ENCODE measurements at places on chromosomes 3 and 15.

- DNase-seq = no peak
Measured at GRCh38 chr3:52022323-52023100, 26.8 kb upstream of the RPL29 start.

DNA sequence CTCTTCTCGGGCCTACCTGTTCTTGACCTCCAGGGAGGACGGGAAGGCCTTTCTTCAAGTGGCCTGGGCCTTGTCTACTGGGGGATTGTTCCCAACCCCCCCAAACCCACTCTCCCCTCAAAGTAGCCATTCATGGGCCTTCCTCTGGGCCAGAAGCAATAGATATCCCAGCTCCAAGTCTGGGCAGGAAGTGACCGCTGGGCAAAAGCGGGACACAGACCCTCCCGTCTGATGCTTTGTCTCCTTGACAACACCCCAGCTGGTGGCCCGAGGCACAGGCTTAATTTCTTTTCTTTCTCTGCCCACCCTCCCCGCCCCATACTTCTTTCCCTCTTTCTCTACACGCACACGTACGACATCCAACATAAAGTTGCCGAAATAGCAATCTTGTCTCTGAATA is 41.4 kb upstream of the FEZF2 start:
- DNase-seq = no peak

DNA sequence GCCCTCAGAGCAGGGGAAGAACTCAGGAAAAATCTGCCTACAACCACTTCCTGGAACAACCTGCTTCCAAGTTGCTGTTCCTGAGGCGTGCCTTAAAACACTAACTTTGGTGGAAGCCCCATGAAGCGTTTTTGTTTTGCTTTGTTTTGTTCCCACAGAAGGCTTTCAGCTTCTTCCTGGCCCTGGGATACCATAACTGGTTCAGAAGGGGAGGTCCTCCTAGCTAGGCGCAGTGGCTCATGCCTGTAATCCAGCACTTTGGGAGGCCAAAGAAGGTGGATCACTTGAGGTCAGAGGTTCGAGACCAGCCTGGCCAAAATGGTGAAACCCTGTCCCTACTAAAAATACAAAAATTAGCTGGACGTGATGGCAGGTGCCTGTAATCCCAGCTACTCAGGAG is 1.2 kb upstream of the IP6K1 start:
- DNase-seq = no peak

DNA sequence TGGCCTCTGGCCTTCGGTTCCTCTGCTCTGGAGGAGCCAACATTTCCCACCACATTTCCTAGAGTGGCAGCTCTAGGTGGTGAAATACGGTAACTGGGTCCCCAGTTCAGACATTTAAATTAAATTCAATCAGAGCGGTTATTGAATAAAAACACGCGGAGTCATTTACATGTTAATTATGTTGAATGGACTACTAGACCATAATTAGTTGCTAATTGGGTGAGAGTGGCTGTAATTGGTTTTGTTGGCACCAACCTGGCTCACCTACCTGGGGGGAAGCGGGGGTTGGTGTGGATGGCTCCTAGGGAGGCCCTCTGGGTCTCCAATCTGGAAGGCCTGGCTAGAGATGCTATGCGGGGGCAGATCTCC is 12.7 kb downstream of the SEMA3F start:
- no peak for DNase-seq

DNA sequence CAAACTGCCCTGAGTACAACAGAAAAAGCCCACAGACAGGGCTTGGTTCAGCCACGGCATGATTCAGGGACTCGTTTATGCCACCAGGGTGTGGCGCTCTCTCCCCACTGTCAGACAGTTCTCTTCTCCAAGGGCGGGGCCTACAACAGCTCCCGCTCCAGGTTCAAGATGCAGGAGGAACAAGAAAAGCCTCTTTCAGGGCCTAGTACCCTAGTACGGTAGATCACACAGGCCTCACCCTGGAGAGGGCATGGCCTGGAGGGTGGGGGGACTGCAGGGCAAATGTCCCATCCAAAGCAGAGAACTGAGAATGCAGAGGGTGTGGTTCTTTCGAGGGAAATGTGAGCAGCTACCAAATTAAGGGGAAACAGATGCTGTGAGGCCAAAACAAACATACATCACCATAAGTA is 12.0 kb downstream of the MESD start:
- no peak for DNase-seq

- DNase-seq = no peak
Measured at GRCh38 chr3:94159062-94159828, 96.4 kb downstream of the NSUN3 start.

DNA sequence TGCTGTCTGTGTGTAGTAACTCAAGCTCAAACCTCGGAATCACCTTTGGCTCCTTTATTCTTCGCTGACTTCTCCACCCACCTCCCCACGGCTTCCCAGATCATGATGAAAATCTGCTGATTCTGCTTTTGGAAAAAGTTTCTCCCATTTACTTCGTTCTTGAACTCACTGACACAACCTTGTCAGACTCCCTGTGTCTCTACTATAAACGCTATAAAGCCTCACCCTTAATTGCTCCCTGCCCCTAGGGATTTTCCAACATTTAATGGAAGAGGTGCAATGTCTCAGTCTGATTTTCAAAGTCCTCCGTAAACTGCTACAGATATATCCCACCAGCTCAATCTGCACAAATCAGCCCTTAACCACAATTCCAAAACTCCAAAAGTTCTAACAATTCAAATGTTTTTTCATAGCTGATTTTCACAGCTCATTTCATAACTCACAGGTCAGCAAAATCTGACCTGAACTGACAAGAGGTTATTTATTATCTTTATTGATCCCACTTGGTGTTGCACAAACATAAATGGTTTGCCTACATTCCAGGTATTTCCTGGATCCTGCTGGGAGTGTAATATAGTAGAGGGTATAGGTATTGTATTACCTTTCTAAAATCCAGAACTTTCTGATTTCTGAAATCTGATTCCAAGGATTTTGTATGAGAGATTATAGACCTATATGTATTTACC is 129.4 kb downstream of the PLD1 start:
- no peak for DNase-seq

DNA sequence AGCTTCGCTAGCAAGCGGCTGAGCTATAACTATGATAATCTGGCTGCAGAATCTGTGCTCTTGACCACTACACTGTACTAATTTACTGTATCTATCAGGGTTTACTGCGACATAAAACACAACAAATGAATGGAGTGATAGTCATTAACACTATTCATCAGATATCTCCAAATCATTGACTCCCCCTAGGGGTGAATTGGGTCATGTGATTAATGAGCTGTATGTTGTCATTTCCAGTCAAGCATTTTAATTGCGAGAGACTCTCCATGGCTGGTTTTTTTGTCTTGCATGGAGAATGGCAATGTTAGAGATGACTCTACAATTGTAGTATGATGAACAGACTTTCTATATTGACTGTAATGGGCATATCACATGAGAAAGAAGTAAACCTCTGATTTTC is 10.5 kb upstream of the TM4SF18 start:
- DNase-seq = no peak

DNA sequence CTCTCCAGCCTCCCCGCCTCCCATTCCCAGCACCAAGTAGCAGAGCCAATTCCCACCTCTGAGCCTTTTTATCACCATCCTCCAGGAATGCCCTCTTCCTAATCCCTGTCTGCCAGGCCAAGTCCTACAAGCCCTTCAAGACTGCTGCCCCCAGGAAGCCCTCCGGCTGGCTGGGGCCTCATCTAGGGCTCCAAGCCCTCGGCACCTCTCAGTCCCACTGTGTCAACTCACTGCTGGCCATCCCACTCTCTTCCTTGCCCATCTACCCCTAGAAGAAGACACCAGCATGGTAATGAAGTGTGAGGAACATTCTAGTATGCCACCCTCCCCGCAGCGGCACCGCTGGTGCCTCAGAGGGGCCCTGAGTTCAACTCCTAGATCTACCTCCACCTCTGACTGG is 10.0 kb upstream of the GRIP2 start:
- no peak for DNase-seq

DNA sequence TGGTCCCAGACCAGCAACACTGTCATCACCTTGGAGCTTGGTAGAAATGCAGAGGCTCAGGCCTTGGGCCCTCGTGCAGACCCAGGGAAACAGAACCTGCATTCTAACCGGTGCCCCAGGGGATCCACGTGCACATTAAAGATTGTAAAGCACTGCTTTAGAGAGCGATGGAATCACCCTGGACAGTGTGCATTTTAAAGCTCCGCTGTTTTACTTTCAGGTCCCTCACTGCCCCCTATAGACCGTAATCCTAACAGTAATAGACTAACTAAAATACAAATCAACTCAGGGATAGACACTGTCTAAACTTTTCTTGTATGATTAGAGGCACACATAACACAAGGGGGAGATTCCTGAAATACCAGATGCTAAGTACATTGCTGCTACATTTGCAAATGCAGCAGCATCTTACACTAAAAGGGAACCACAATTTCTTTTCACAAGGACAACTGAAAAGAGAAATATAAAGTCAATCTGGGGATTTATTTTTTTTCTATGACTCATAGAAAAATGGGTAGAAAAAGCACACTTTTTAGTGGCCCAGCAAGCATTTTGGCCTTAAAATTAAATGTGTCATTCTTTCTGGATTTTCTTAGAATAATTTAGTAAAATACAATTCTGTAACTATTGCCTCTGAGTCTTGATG is 10.5 kb upstream of the SH3GL3 start:
- DNase-seq = no peak

DNA sequence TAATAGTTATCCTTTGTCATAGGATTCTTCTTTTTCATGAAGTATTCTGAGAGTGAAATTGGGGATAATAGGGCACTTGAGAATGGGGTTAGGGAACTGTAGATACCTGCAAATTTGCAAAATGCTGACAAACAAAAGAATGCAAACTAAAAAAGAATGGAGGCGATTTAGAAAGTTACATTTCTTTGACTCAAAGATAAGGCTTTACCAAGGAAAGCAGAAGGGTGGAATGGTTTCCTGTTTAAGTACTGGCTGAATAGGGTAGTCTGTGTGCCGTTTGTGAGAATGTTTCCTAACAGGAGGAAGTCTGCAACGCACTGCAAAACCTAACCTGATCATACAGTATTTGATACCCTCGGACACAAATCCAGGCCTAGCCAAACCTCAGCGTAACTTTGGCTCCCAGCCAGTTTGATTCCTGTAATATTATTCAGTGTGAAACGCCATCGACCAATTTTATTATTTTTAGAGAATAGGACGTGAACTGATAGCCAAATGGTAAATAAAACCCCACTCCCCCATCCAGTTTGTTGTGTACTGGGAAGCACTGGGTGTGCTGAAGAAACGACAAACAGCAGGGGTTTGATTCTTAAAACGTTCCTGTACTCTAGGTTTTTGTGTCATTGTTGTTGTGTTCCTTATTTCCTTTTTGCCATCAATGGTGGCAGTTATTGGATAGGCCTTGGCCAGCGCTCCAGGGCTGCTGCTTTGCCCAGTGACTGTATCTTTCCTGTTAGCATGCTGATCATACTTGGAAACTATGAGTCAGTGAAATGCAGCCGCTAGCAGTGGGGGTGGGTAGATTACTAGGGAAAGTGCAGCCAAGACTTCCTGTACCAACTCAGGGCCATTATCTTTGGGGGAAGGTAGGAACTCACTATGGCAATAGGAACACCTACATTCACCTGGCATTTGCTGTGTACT is 148.0 kb upstream of the TBL1XR1 start:
- DNase-seq = peak; percentile 37

GRCh38 chr15:67149773-67150022 is 84.3 kb downstream of the SMAD3 start:
- no peak for DNase-seq

DNA sequence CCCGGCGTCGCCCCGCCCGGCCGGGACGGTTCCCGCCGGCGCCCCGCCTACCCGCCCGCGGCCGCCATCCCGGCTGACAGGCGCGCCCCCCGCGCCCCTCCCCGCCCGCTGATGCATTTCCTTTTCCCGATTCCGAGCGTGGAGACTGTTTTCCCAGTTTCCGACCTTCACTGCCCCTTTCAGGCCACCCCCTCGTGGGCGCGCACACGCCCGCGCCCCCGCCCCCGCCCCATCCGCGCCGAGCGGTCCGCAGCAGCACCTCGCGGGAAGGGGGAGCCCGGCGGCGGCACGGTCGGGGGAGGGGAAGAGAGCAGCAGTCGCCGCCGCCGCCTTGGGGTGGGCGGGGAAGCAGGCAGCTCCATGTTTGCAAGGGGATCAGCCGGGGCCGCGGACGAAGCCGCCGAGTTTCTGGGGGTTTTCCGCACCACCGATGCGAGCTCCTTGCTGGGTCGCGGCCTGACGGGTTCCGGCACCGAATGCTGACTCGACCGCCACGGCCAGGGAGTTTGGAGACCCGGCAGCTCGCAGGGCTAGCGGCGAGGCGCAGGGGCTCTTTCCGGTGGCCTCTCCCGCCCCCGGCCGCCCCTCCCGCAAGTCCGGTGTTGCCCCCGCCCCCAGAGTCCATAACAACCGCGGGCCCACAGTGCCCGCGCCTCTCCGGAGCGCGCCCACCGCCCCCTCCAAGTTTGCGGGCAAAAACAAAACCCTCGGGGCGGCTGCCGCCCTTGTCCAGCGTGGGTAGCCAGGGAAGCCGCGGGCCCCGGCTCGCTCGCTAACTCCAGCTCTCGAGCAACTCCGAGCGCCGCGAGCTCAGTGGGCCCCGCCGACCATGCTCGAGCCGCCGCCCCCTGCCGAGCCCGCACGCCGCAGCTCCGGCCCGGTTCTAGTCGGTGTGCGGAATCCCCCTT is 3.2 kb upstream of the SIN3A start:
- peak; percentile 76 for DNase-seq

GRCh38 chr3:70813311-70813710 is 500.9 kb upstream of the MDFIC2 start:
- DNase-seq = no peak

DNA sequence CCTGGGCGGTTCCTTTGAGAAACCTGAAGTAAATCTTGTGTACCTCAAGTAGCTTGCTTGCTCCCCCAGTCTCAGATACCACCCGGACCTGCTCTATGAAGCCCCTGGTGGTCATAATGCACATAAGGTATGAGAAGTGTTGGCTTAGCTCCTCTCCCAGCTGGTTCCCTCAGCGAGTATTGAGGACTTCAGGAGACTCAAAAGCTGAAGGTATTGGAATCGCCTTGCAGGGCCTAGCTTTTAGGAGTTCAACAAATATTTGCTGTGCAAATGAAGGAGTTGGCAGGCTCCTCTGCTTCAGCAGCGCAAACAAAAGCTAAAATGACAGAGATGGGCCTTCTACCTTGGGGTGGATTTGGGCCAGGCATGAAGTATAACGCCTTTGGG is 1.7 kb downstream of the CMTM8 start:
- no peak for DNase-seq

DNA sequence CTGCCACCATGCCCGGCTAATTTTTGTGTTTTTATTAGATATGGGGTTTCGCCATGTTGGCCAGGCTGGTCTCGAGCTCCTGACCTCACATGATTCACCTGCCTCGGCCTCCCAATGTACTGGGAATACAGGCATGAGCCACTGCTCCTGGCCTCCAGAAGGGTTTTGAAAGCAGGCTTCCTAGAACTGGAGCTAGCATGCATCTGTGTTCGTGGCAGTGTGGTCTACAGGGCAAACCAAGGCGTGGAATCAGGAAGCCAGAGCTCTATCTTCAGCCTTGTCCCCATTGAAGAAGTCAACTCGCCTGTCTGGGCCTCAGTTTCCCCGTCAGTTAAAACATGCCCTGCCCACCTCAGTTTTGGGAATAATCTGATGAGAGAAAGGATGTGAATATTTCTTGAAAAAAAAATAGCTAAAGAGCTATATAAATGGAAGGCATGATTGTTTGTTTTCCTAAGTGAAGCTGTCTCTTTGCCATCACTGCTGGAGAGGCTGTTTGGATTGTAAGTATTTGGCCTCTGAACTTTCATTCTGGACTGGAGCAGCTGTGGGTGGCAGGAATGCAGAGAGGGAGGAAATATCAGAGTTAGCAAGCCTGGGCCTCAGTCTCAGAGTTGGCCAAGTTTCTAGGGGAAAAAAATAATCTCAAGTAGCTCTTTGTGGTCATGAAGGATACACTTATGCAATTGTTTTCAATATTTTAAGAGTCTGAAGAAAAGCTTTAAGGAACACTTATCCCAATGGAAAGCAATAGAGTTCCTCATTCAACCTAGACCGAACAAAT is 36.5 kb upstream of the UACA start:
- no peak for DNase-seq

All from activated CD4-positive, CD25-positive, alpha-beta regulatory T cell treated with anti-CD3 and anti-CD28 coated beads, Interleukin-2, amount 50 U/mL, for 72 hours (primary cell).